ENCODE measurements at places on chromosomes 1 and 21.

DNA sequence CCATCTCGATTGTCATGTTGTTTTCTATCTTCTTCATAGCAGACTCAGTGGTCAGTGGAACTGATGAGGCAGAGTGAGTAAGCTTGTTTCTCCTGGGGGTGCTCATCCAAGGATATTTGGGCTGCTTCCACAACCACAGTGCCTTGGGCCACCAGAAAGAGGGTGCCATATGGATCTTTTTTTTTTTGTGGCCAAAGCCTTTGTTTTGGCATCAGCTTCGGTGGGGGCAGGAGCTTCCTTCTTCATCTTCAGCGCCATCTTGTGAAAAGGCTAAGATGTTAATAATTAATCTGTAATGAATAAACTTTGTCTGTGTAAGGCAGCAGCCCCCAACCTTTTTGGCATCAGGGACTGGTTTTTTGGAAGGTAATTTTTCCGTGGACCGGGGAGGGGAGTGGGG, 6.6 kb upstream of the PLPP3 start:
- no peak for DNase-seq

GRCh38 chr21:15732290-15732995, 2.7 kb downstream of the USP25 start:
- no peak for DNase-seq

DNA sequence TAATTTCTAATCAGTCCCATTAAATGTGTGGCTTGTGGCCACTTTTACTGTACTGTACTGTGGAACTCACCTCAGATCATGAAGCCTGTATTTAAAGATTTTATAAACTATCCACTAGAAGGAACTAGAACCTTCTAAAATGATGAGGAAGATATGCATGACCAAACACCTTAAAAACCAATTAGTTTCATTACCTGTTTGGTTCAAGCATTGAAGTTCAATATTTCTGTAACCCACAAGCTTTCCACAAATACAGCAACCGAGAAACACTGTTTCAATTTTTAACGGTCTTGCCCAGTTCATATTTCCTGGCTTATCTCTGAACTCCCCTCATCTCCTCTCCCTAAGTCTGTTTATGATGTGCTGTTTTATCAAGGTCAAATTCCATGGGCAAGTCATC, 264.3 kb upstream of the PLD5 start:
- no peak for DNase-seq

- DNase-seq = no peak
Observed at GRCh38 chr1:37171691-37172090, 137.4 kb upstream of the GRIK3 start.

DNA sequence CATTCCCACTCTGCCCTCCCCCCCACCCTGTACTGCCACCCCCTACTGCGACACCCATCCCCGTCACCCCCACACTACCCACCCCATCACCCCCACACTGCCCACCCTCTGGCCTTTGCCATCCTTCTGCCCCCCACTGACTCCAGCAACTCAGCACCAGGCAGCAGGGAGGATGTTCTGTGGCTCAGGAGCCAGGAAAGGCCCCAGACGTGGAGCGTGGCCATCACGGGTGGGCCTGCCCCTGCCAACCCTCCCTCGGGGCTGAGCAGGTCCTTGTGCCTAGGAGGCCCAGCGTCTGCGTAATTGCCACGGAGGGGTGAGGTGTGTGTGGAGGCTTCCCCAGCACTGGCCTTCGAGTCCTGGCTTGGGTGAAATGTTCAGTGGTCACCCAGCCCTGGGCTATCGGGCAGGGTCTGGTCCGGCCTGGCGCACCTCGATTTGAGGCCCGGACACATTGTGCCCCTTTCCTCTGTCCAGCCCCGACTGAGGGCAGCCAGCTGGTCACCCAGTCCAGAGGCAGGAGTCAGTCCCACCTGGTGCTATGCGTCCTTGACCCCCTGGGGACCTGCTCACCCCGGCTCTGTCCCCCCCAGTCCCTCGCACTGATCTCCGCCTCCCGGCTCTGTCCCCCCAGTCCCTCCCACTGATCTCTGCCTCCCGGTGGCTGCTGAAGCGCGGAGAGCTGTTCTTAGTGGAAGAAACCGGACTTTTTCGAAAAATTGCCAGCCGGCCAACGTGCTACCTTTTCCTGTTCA, 23.0 kb downstream of the ARHGEF16 start:
- no peak for DNase-seq

- peak; percentile 35 for DNase-seq
Observed at GRCh38 chr1:227234998-227235405, 83.3 kb downstream of the CDC42BPA start.

DNA sequence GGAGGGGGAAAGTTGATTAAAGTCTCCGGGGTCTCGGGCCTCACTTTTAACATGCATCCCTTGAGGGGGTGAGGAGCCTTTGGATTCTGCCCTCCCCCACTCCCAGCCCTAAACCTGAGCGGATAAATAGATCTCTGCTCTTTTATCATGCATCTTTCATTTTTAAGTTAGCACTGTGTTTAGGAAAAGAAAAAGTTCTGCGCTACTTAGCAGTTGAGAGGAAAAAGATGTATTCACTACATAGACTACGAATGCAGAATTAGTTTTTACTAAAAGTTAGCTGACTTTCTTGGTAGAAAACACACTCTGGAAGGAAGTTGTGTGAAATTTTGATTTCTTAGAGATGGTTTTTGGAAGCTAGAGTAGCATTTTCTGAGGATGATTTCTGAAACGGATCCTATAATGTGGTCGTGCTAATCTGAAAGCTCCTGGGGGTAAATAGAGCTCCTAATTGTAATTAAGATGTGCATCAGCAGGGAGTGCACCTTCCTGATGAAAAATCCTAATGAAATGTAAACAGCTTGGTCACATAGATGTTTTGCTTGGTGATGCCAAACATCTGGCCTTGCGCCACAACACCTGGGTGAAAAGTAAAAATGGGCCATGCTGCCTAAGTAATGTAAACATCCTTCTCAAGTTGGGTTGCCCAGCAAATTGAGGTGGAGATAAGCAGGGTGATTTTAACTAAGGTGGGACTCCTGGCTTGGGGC, 1.8 kb downstream of the ROR1 start:
- no peak for DNase-seq

GRCh38 chr1:206859082-206859521, 6.3 kb upstream of the IL20 start:
- no peak for DNase-seq

GRCh38 chr1:76381450-76382097, 307.0 kb downstream of the ST6GALNAC3 start:
- no peak for DNase-seq

GRCh38 chr1:22838965-22839364, 128.3 kb downstream of the EPHB2 start:
- no peak for DNase-seq

GRCh38 chr1:25031966-25032667, 102.0 kb upstream of the RUNX3 start:
- no peak for DNase-seq

DNA sequence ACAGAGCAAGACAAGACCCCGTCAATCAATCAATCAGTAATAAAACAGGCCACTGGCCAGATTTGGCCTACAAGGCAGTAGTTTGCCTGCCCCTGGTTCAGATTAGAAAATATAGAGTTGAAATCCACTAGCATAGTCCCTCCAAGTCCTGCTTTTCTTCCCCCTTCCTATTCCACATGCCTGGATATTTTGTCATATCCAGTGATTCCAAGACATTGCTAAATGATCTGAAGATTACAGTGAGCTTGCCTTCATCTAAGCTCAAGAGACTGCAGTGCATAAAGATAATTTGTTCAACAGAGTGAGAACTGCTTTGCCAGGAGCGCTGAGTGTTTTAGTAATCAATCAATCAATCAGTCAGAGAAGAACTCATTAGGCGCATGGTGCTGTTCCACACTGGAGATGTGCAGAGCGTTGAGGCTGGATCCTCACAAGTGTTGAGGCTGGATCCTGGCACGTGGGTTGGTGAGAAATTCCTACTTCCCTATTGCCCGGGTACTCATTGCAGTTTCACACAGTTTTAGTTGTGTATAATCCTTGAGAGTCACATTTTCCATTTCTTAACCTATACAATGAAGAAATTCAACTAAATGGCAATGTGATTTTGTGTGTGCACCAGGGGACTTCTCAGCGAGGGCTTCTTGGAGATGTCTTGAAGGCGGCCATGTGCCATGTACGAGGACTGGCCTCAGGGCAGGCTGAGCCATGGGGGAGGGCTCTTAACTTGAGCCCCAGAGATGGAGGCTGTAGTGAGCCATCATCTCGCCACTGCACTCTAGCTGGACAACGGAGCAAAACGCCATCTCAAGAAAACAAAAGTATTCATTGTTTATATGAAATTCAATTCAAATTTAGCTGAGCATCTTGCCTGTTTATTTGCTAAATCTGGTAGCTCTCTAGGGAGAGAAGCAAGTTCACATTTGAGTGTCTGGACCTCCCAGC, 76.3 kb downstream of the TOMM20 start:
- no peak for DNase-seq

GRCh38 chr1:26544126-26544525, 14.6 kb downstream of the RPS6KA1 start:
- DNase-seq = no peak

DNA sequence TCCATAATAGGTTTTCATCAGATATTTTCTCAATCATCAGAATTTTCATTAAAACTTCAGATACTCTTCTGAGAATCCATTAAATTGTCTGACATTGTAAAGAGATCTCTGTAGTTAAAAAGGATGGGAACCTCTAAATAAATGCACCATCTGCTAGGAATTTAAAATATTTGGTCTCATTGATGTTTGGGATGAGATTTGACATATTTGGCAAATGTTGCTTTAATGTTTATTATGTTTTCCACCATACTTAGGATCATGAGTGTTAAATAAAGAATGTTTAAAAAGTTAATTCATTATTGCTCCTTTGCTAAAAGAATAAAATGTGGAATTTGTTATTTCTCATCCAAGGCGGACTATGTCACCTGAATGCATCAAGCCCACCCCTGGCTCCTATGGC, 85.5 kb upstream of the VANGL1 start:
- DNase-seq = no peak

- no peak for DNase-seq
Observed at GRCh38 chr1:37691497-37692077, 729 bp upstream of the CDCA8 start.

DNA sequence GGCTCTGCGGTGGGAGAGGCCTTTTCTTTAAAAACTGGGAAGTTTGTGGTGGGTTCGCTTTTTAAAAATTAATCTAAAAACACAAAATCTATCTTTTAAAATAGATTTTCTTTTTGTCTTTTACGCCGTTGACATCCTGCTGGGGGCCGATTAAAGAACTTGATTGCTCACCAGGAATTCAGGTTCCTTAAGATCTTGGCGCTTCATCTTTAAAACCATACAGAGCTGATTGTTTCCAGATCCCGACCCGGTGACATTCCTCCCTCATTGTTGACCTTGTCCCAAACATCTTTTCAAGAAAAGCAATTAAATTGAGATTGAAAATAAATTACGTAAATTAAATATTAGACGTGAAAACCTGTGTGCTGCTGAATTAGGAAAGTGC, 546 bp upstream of the ZNF697 start:
- DNase-seq = peak; percentile 14

DNA sequence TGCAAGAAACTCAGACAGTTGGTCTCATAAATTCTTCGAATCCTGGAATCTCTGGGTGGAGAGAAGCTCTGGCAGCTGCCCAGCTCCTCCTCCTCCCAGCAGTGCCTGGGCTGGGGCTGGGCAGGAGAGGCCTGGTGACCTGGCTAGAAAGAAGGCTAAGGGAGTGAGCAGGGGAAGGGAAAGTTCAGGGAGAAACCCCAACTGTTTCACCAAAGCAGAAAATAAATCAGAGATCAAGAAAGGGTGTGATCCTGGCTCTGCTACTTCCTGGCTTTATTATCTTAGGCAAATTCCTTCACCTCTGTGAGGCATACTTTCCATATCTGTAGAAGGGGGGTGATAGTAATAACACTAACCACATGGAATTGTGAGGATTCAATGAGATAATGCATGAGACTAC, 8.8 kb upstream of the COL16A1 start:
- DNase-seq = peak; percentile 80

- DNase-seq = no peak
Observed at GRCh38 chr1:20724364-20725188, 6.8 kb upstream of the KIF17 start.

DNA sequence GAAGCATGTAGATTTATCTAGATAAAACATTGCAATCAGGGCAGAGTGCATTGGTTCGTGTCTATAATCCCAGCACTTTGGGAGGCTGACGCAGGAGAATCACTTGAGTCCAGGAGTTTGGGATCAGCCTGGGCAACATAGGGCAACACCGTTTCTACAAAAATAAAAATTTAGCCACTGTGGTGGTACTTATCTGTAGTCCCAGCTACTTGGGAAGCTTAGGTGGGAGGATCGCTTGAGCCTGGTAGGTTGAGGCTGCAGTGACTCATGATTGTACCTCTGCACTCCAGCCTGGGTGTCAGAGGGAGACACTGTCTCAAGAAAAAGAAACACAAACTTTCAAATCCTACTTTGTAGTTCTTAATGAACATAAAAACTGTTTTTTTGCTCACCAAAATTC, 64.2 kb upstream of the RCC1 start:
- no peak for DNase-seq

DNA sequence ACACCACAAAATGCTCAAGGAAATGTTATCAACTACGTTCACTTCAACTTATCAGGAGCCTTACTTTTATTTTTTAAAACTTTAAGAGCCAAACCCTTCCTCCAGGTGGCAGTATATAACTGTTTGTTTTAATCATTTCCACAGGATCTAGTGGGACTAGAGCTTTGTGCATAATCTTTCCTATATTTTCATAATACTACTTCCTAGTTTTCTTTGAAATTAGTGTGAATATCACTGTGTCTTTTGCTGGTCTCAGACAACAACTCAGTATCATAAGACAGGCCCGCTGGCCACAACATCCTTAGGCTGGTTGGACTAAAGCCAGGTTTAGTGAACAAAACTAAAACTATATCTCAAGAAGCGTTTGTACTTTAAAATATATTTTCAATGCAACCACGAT, 145.5 kb downstream of the TIAM1 start:
- peak; percentile 29 for DNase-seq

- DNase-seq = no peak
Observed at GRCh38 chr1:28792644-28793121, 19.3 kb upstream of the OPRD1 start.

- no peak for DNase-seq
Observed at GRCh38 chr1:12527564-12527963, 90.4 kb downstream of the DHRS3 start.

GRCh38 chr1:147648933-147649332, 21.4 kb downstream of the ACP6 start:
- no peak for DNase-seq

DNA sequence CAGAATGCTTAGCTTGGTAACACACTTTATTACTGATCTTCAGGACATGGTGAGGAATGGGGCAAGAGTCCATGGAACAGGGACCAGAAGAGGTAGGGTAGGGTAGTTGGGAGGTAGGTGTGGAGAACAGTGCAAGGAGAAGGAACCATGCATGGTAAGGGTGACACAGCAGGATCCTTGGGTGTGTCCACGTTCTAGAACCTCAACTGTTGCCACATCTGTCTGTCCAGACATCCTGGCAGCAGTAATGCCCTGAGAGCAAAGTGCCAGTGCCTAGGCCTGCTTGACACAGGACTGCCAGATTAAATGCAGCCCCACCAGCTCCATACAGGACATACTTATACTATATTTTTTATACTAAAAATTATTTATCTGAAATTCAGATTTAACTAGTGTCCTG, 13.9 kb downstream of the DMAP1 start:
- no peak for DNase-seq

GRCh38 chr1:206461602-206462455, 8.4 kb upstream of the IKBKE start:
- DNase-seq = no peak

GRCh38 chr1:167612587-167613385, 17.2 kb upstream of the RCSD1 start:
- DNase-seq = no peak
